ENCODE measurements at places on chromosomes 13 and 19.

DNA sequence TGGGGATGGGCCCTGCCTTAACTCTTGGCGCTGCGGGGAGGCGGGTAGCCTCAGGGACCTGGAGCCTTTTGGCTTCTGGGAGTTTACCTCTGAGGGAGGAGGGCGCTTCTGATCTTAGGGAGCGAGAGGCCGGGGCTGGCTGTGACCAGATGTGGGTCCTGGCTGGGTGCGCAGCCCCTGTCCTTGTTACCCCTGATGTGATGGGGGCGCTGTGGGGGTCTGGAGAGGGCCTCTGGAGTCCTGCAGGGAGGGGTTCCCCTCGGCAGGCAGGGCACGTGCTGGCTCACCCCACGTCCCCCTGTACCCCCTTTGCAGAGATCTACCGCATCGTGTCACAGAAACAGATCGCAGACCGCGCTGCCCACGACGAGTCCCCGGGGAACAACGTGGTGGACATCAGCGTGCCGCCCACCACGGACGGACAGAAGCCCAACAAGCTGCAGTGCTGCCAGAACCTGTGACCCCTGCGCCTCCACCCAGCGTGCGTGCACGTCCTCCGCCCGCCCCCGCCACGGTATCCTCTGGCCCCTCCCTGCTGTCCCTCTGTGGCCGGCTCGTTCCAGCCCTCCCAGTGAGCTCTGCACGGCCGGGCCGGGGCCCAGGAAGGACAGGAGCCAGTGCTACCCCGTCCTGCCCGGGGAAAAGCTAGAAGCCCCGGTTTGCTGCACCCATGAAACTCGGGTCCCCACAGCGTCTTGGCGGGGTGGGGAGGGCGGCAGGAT, 9.8 kb upstream of the MARCHF2 start:
- no peak for DNase-seq

DNA sequence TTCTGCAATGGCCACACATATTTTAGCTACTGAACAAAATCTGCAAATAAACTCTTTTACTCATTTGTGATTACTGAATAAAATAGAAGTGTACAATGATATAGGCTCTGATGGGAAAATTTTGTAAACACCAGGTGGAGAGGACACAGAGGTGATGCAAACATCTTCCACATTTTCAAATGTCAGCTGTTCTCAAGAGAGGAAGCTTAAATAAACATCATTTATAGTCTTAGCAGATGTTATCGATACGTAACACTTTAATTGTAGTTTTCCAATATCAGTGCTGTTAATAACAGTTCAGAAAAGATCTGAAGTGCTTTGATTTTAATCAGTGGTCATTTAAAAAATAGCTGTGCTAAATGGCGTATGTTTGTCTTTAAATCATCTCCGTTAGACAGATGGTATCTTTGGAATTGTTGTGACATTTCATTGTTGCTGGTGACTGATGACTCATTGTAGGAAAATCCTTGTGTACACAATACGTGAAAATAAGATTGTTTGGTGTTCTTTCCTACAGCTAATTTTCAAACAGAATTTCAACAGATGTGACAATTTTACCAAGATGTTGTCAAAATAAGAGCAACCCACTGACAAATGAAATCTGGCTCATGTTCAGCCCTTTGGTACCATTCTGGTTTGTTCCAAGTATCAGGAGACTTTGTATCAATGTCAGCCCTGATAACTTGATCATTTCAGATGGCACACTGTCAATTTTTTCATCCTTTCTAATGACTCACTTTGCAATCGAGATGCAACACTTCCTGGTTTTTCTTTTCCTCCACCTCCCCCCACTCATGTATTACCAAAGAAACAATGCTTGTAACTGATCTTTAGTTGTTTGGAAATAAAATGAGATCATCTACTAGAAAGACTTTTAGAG, 516.0 kb downstream of the DCT start:
- DNase-seq = no peak

DNA sequence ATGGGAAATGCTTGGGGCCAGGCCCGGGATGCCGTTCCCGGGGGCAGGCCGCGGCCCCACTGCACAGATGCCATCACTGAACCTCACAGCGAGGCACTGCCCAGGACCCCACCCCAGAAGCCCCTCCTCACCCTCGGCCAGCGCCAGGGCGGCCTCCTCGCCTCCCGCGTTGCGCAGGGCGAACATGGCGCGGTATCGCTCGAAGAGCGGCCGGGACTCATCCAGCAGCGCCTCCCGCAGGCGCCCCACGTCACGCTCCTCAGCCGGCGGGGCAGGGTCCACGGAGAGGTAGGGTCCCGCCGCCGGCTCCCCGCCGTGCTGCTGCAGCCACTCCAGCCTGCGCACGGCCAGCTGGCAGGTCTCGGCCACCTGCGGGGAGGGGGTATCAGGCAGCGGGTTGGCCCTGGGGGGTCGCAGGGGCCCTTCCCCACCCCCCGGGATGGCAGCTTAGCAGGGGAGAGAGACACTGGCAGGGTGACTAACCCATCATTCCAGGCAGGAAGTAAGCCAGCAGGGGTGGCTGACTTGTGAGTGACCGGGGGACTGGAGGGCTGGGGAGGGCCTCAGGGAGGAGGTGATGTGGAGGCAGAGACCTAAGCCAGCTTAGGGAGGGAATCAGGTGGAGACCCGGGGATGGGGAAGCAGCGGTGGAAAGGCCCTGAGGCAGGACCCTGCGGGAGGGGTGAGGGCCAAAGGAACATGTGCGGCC, 8.2 kb downstream of the DOHH start:
- DNase-seq = no peak

DNA sequence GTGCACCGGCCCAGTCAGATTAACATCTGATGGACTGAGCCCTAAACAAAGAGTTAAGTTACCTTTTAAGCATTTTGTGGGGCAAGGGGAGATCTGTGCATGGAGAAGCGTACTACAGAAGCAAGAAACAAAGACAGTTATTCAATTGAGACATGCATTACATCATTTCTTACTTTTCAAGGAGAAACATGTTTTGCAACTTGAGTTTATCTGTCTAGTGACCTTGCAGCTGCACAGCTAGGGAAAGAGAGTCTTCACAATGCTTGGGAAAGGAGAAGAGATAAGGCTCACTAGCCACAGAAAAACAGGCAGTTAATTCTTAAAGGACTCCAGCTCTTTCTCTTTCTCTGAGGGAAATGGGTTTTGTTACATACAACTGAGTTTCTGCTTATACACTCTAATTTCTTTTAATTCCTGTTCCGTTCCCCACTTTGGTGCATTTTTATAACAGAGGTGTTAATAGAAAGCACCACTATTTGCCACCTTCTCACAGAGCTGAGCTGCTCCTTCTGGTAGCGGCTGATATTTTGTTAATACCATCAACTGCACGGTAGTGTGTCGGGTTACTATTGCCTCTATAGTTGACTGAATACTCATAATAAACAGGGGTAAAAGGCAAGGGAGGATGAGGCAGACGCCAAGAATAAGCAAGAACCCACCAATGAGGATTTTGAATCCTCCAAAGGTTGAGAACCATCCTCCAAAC, 55.9 kb downstream of the ZNF431 start:
- DNase-seq = no peak

GRCh38 chr13:48741377-48741776, 87.6 kb downstream of the CYSLTR2 start:
- DNase-seq = no peak

GRCh38 chr13:23848019-23848418, 41.2 kb downstream of the MIPEP start:
- DNase-seq = no peak

All from substantia nigra (tissue), 51 donors.